IMR-90 (cell line): ENCODE measurements at places on chromosomes 7 and 10. TPM values are rescaled to one million over a fixed set of nuclear protein-coding genes. Genes with fewer than 3 reads are reported as not detected.

The CPA2 gene
- polyA plus RNA-seq, result 0.05 TPM in 1 of 2 replicates, not detected in the other

The GOLGA7B gene
- polyA plus RNA-seq, result not detected in 2 replicates

The IFIT3 gene
- polyA plus RNA-seq, result 2.8 and 3.5 TPM in 2 replicates

The OR9A2 gene
- not detected in 2 replicates for polyA plus RNA-seq

The UNCX gene
- polyA plus RNA-seq, result not detected in 2 replicates

The WNT8B gene
- 0.03 TPM in 1 of 2 replicates, not detected in the other for polyA plus RNA-seq

The FGF8 gene
- polyA plus RNA-seq, result 0.17 TPM in 1 of 2 replicates, not detected in the other

The ZNF746 gene
- polyA plus RNA-seq, result 8.4 and 8.5 TPM in 2 replicates

The NME8 gene
- not detected in 2 replicates for polyA plus RNA-seq

The SCART1 gene
- polyA plus RNA-seq, result 1.5 and 2.1 TPM in 2 replicates

The NPSR1 gene
- not detected in 2 replicates for polyA plus RNA-seq

The FBXW4 gene
- polyA plus RNA-seq, result 16.3 and 19.3 TPM in 2 replicates

The SORCS1 gene
- polyA plus RNA-seq, result not detected in 2 replicates

The RNF133 gene
- not detected in 2 replicates for polyA plus RNA-seq

The KDM7A gene
- polyA plus RNA-seq, result 1.4 and 1.5 TPM in 2 replicates

The SYCE1 gene
- not detected in 2 replicates for polyA plus RNA-seq

The TRPV6 gene
- 0.03 TPM in 1 of 2 replicates, not detected in the other for polyA plus RNA-seq

The TRIM73 gene
- polyA plus RNA-seq, result 0.72 and 0.84 TPM in 2 replicates

The PTN gene
- polyA plus RNA-seq, result 186 and 187 TPM in 2 replicates

The GPR85 gene
- 1.7 and 2.0 TPM in 2 replicates for polyA plus RNA-seq

The SRI gene
- polyA plus RNA-seq, result 115 and 126 TPM in 2 replicates

The FRA10AC1 gene
- 4.9 and 7.7 TPM in 2 replicates for polyA plus RNA-seq

The CDNF gene
- 1.1 and 1.3 TPM in 2 replicates for polyA plus RNA-seq

The ZNF775 gene
- 2.6 and 4.0 TPM in 2 replicates for polyA plus RNA-seq

The SFTPA1 gene
- polyA plus RNA-seq, result not detected in 2 replicates

The RFC2 gene
- polyA plus RNA-seq, result 23.2 and 25.2 TPM in 2 replicates

The CHAT gene
- not detected in 2 replicates for polyA plus RNA-seq

The SCIN gene
- polyA plus RNA-seq, result 0.05 TPM in 1 of 2 replicates, not detected in the other

The JAKMIP3 gene
- polyA plus RNA-seq, result 0.09 and 0.22 TPM in 2 replicates

The CCDC3 gene
- polyA plus RNA-seq, result 0.24 and 0.29 TPM in 2 replicates

The IL6 gene
- 45.2 and 50.8 TPM in 2 replicates for polyA plus RNA-seq

The CLDN4 gene
- 3.8 and 4.4 TPM in 2 replicates for polyA plus RNA-seq

The C1QL3 gene
- not detected in 2 replicates for polyA plus RNA-seq

The IQUB gene
- polyA plus RNA-seq, result 0.05 and 0.06 TPM in 2 replicates

The FAM237B gene
- polyA plus RNA-seq, result not detected in 2 replicates
